ENCODE measurements at places on chromosomes 16 and 17. TPM values are rescaled to one million over a fixed set of nuclear protein-coding genes. Genes with fewer than 3 reads are reported as not detected.

The SCGB1C2 gene
- not detected for total RNA-seq

The RUNDC3A gene
- total RNA-seq, result not detected

The KCNG4 gene
- not detected for total RNA-seq

DNA sequence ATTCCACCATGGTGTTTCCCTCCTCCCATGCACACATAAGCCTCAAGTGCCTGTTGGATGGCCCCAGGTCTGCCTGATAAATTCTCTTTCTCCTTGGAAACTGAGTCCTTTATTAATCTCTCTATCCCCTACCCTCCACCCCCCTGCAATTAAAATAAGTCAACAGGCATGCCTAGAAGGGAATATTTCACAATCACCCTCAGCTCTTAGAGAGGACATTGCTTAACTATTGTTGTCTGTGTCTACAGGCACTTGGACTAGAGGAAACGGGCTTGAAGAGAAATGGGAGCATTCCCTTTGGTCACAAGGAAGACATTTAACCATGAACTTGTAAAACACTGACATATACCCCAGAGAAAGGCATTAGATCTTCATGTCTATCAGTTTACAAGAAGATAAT is 39.5 kb downstream of the RCVRN start:
- DNase-seq, result no peak

Measured in fibroblast of the aortic adventitia (primary cell).